Stimulated activated CD8-positive, alpha-beta memory T cell treated with anti-CD3 and anti-CD28 coated beads, Interleukin-12 subunit alpha, Interleukin-12 subunit beta, amount 100 ng/mL, for 1 hour (primary cell): ENCODE measurements at places on chromosomes 6 and 20.

DNA sequence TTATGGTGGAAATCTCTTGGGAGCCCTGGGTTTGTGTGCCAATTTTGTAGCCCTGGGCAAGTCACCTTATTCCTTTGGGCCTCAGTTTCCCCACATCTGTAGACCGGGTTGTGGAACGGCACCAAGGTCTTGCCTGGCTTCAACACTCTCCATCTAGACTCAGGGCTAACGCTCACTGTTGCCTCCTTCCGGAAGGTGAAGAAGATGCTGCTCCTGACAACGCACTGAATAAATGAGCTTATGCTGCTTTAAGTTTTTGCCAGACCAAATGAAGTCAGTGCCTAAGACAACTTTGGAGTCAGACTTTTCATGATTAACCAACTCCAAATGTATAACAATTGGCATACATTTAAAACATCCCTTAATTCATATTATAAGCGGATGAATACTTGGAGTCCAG is 53.1 kb downstream of the PSMG4 start:
- DNase-seq, result no peak

GRCh38 chr6:170076466-170077165 is 214.3 kb downstream of the DLL1 start:
- no peak for DNase-seq

GRCh38 chr6:42829561-42830092 is 47.8 kb downstream of the BICRAL start:
- DNase-seq, result no peak

- no peak for DNase-seq
Measured at GRCh38 chr20:14148042-14148441, 152.7 kb downstream of the MACROD2 start.

GRCh38 chr6:152004036-152004566 is 196.6 kb downstream of the ESR1 start:
- no peak for DNase-seq

- DNase-seq, result no peak
Measured at GRCh38 chr6:118186672-118187567, 279.9 kb downstream of the SLC35F1 start.

- no peak for DNase-seq
Measured at GRCh38 chr6:715709-716491, 23.0 kb upstream of the EXOC2 start.

GRCh38 chr6:169830876-169831275 is 79.5 kb downstream of the ERMARD start:
- DNase-seq, result no peak

DNA sequence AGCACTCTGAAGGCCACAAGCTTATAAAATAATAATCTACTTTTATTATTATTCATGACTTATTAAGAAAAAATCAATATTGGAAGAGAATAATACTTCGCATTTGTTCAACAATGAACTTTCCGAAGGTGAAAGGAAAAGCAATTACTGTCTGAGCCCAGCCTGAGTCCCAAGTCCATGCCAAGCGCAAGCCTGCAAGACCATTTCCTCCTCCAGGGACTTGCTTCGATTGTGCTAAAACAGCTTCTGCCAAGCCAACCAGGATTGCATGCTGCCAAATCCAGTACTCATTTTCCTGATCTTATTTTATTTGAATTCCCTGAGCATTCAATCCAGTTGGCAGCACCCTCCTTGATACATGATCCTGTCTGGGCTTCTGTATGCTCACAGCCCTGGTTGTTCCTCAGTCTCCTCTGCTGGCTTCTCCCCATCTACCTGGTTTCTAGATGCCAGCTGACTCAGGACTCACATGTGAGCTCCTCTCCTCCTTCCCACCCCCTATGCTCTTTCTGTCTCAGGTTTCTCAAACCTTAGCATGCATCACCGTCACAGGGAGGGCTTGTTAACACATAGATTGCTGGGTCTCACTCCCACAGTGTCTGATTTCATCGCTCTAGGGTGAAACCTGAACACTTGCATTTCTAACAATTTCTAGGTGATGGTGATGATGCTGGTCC is 55.9 kb upstream of the PSMF1 start:
- no peak for DNase-seq
